ENCODE measurements at places on chromosomes 13 and 19.

DNA sequence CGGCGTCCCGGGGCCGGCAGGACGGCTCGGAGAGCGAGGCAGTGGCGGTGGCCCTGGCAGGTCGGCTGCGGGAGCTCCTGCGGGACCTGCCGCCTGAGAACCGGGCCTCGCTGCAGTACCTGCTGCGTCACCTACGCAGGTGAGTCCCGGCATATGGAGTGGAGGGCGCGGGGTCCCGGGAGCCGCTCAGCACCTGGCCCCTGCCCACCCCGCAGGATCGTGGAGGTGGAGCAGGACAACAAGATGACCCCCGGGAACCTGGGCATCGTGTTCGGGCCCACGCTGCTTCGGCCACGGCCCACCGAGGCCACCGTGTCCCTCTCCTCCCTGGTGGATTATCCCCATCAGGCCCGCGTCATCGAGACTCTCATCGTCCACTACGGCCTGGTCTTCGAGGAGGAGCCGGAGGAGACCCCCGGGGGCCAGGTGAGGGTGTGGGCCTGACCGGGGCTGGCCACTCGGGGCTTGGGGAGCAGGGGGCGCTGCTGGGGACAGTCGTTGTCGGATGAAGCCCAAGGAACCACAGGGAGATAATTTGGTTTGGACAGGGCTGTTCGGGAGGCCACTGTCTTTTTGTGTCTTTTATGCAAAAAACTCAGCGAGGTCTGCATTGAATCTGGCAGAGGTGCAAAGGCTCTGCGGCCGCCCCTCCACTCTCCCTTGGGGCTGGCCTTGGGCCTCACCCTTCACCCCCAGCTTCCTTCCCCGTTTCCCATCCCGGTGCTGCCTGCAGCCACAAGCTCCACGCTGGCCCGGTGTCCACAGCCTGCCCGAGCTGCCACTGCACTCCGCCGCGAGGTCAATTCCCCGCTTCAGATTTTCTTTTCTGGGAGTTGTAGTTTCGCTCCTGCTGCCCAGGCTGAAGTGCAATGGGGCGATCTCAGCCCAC is 12.0 kb downstream of the POLR2E start:
- no peak for DNase-seq

GRCh38 chr13:32639502-32640105 is 53.4 kb downstream of the PDS5B start:
- DNase-seq, result peak; percentile 38

GRCh38 chr13:93029536-93029935 is 197.1 kb upstream of the GPC6 start:
- DNase-seq, result no peak

DNA sequence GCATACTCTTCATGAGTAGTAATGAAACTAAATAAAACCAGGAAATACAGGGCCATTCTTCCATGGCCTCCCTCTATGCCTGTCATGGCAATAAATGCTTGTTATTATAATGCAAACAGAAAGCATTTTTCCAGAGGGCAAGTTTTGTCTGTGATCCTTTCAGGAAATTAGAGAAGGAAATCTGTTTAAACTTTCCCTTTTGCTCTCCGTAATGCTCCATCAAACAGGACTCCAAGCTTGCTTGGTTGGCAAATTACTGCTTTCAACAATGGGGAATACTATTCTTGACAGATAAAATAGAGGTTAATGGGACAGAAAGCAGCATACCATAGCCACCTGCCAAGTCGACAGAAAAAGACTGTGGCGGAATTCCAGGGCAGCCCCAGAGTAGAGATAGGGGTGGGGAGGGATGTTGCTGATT is 252.5 kb downstream of the LHFPL6 start:
- DNase-seq, result no peak

DNA sequence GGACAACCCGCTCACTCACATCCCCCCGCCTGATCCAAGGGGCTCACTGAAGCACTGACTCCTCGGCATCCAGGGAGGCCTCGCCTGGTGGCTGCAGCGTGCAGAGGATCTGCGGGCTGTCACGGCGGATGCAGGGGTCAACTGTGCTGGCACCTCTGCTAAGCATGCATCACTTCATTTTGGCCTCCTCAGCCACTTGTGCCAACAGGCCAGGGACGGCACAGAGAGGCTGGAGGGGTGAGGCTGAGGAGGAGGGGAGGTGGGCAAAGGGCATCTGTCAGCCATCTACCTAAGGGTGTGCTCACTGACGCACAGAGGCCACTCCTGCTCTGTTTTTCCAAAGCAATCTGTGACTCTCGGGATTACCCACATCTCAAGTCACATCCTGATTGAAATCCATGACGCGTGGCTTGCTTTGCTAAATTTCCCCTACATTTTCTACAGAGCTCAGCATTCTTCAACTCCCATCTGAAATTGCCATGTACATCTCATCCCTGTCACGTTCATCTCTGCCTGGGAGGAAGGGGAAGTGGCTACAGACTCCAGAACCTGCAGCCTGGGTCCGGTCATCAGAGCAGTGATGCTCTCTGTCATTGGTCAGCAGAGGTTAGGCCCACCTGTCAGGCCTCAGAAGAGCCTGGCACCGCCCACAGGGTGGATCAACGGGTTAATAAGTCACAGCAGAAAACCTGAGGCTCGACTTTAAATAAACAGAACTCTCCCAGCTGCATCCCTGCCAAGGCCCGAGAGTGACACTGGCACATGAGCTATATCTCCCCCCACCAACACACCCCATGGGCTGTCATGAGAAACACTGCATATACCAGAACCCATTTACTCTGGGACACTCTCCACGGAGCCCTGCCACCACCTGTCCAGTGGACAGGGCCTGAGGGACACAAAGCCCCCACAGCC is 17.6 kb downstream of the ELL start:
- DNase-seq, result no peak

DNA sequence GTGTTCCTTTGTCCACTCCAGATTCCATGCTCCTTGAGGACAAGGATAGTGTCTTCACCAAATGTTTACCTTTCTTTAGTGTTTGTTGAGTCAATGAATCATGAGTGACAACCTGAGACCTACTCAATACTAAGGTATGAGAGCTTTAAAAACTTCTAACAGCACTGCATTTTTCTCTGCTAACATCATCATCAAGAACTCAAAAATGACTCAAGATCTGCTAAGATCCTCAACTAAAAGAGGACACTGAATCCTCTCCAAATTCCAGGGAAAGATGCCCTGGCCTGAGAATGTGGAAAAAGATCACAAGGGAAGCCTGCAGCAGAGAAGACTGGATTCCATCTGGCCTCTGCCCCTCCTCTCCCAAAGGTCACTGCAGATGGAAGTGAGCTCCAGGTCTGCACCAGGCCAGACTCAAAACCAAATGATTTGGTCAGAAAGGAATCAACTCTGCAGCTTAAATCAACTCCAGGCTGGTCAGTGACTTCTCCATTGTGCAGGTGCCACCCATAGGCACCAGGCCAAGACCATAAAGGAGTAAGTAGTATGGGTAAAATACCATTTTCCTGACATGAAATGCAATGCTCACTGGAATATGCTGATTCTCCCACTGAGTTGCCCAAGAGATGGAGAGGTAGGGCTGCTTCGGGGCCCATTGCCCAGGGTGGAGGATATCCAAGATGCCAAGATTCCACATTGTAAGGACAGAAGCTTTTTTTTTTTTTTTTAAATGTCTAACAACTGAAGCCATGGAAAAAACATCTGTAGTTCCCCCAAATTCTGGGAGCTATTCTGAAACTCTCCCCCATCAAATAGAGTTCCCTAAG is 89.5 kb upstream of the DOCK9 start:
- DNase-seq, result peak; percentile 69

DNA sequence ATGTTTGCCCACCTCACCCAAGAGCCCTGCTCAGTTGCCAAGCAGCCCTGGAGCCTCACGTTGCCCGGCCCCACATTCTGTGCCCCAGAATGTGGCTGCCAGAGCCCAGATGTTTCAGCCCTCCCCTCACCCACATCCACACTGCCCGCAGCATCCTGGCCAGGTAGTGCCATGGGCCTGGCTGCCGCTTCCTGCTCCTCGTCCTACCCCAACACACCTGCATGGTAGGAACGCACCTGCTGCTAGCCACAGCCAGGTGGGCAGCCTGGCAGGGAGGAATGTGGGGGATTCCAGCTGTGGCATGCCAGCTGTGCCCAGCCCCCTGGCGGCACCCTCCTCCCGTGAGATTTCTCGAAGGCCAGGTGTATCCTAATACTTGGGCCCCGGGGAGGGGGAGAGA is 7.5 kb upstream of the NFIX start:
- DNase-seq, result no peak

DNA sequence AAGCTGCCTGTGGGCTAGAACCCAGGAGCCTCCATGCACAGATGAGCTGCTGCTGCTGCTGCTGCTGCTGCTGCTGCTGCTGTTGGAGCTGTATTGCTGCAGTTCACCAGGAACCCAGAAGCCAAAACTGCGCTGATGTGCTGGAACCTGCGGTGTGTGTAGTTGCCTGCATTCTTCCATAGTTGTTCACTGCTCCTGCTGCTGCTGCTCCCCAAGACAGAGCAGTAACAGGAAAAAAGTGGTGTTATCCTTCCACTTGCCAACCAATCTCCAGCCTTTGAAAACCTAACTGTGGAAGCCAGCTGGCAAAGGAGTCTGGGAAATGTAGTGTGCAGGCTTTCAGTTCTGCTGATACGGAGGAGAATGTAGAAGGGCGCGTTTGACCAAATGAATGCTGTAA is 37.9 kb downstream of the ARHGAP35 start:
- DNase-seq, result no peak

Measured in non-pigmented ciliary epithelial cell (primary cell).